ENCODE measurements at places on chromosomes 7 and 10.

- no peak for DNase-seq
Measured at GRCh38 chr7:129503725-129504124, 1.4 kb downstream of the SMKR1 start.

DNA sequence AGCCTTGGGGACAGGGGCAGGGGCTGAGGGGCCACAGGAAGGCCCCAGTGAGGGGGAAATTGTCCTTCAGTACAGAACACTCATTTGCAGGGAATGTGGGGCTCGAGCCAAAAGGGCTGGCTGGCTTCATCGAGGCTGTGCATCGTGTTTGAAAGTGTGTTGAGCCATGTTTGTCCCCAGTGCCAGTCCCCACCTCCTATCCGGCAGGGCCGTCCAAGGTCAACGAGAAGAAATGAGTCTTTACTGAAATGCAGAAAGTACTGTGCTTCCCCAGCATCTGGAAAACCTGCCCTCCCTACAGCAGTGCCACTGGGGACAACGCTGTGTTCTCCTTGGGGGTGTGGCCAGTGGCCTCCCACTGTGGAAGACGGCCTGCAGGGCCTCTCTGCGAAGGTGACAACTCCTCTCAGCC is 214.1 kb downstream of the KLF6 start:
- no peak for DNase-seq

DNA sequence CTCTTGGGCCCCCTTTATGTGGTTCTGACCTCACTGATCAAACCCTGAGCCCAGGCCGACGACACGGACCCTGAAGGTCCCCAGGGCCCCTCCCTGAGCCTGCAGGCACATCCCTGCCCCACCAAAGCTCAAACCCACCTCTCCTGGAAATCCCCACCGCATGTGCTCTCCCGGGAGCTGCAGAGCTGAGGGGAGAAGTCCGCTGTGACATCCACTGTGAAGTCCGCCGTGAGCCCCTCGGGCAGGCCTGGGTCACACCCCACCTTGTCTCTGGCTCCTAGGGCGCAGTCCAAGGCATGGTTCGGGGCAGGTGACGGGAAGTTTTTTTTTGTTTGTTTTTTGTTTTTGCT is 100.2 kb downstream of the MICALL2 start:
- DNase-seq, result no peak

GRCh38 chr10:12351447-12351846 is 2.1 kb downstream of the CAMK1D start:
- peak; percentile 20 for DNase-seq

GRCh38 chr7:24069751-24070150 is 214.2 kb upstream of the NPY start:
- no peak for DNase-seq

GRCh38 chr7:106262221-106262881 is 22.4 kb downstream of the NAMPT start:
- no peak for DNase-seq

GRCh38 chr7:84248843-84249242 is 54.3 kb upstream of the SEMA3A start:
- DNase-seq, result no peak

GRCh38 chr7:94307399-94308048 is 87.2 kb upstream of the COL1A2 start:
- DNase-seq, result no peak

DNA sequence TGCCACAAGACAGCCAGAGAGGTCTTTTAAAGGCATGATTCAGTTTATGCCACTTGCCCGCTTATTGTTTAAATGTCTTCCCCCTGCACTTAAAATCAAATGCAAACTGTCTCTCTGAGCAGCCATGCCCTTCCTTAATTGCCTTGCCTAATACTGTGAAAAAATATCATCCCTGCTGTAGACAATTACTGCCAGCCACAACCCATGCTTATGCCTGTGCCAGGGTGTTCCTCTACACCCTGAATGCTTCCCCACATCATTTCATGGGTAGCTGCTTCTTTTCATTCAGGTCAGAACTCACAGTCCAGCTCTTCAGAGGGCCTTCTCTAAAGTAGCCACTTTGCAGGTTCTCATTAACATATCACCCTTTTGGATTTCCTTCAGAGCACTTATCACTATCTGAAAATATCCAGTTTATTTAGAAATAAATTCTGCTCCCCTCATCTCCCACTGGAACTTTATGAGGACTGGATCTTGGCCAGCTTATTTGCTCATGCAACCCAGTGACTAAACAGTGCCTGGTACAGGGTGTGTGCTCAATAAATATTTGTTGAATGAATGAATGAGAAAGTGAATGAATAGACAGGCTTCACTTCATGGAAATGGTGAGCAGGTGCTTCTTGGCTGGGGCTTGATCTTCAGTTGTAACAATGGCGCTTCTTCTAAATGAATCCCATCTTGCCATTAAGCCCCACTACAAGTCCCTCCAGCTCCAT is 162.4 kb upstream of the MDFIC start:
- DNase-seq, result no peak

DNA sequence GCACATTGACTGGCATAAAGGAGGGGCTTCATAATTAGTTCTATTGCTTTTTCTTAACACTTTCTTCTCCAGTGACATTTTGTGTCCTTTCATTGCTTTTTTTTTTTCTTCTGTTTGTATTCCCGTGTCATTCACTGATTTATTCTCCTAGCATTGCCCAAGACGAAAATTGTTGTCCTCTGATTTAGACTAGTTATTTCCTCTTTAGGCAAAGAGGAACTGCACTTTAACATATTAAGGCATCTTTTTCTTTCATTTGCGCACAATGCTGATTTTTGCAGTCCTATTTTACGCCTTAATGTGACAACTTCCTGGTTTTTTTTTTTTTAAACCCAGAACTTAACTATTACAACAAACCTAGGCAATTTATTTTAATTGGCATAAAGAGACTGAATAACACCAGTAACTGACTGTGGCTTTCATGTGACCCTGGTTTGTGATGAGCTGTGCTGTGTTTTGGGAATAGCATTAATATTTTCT is 39.7 kb downstream of the ARID5B start:
- DNase-seq, result no peak

- no peak for DNase-seq
Measured at GRCh38 chr10:102407425-102408130, 11.0 kb downstream of the PSD start.

- DNase-seq, result no peak
Measured at GRCh38 chr7:130314305-130314704, 21.3 kb downstream of the CPA4 start.

- no peak for DNase-seq
Measured at GRCh38 chr7:37724732-37725131, 41.2 kb downstream of the GPR141 start.

DNA sequence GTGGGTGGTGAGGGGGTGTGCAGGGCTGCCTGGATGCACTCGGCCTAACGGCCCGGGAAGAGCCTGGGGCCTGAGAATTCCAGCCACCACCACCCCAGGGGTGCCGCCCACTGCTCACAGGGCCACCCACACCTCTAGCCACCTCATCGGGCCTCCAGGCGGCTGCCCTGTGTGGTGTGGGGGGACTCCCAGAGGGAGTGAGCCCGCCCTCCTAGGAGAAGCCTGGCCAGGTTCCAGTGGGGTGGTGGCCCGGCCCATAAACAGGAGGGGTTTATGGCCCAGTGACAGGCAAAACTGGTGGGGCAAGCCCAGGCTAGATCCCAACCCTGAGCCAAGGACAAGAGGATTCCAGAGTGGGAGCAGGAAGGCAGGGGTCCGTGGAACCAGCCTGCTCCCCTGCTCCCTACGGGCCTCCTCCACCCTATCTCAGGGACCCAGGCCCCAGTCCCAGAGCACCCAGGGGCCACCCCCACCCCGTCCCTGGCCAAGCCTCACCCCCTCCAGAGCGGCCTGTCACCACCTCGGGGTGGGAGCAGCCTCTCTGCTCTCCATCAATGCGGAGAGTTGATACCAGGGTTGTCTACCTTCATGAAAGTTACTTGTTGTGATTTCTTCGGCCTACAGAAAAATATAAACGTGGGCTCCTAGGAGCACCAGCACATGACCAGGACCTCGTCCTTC is 20.2 kb upstream of the PDGFA start:
- no peak for DNase-seq

DNA sequence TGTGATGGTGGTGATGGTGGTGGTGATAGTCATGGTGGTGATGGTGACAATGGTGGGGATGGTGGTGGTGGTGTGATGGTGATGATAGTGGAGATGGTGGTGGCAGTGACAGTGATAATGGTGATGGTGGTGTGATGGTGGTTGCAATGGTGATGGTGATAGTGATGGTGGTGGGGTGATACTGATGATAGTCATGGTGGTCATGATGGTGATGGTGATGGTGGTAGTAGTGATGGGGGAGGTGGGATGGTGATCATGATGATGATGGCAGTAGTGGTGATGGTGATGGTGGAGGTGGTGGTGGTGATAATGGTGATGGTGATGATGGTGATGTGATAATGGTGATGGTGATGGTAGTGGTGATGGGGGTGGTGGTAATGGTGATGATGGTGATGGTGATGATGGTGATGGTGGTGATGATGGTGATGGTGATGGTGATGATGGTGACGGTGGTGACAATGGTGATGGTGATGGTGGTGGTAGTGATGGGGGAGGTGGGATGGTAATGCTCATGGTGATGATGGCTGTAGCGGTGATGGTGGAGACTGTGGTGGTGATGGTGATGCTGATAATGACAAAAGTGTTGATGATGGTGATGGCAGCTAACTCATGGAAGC is 4.7 kb upstream of the PWWP2B start:
- no peak for DNase-seq

DNA sequence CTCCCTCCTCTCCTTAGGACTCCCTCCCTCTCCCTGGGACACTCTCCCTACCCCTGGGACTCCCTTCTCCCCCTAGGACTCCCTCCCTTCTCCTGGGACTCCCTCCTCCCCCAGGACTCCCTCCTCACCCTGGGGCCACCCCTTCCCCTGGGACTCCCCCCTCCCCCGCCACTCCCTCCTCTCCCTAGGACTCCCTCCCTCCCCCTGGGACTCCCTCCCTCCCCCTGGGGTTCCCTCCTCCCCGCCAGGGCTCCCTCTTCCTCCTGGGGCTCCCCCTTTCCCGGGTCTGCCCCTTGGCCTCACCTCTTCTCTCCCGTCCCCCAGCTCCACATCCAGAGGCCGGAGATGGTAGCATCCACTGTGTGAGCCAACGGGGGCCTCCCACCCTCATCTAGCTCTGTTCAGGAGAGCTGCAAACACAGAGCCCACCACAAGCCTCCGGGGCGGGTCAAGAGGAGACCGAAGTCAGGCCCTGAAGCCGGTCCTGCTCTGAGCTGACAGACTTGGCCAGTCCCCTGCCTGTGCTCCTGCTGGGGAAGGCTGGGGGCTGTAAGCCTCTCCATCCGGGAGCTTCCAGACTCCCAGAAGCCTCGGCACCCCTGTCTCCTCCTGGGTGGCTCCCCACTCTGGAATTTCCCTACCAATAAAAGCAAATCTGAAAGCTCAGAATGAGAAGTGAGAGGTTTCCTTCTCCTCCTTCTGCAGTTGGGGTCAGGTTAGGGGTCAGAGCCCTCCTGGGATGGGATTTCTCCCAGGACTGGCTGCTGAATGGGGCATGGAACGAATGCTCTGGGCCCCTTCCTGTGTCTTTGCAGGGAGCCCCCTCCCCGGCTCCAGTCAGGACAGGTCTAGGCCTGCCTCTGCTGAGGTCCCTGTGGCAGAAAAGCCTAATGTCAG is 1.4 kb upstream of the MUC17 start:
- DNase-seq, result no peak

DNA sequence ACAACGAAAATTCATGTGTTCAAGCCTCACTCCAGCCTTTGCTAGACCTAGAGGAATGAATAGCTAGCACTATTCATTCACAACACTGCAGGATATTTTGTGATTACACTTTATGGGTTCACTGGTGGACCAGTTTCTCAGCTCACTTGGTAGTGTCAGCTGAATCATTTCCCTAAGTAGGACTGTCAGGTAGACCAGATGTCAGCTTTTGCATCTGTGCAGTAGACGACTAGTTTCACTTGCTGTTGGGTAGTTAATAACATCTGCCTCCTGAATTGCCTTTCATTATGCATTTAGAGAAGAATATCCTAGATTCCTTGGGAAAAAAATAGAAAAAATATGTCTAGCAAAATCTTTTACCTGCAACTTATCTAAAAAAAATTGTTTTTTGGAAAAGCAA is 296.4 kb downstream of the ADARB2 start:
- no peak for DNase-seq

DNA sequence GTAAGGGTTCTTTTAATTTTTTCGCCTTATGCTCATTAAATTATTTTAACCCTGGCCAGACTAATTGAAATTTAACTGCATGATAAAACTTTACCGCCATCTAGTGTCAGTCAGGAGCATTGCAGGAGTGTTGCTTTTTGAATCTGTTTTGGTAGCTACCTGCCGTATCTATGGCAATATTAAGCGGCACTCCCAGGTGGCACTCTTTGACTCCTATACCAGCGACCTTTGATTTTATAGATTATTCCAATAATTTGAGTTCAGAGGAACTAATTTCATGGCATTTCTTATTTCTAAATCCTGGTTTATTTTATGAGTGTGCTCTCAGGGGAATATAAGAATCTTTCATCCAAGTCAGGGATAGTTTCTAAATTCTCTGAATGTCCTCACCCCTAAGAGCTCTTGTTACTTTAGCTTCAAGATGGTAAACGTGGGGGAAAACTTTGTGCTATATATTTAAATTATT is 198.9 kb downstream of the REEP3 start:
- peak; percentile 40 for DNase-seq

DNA sequence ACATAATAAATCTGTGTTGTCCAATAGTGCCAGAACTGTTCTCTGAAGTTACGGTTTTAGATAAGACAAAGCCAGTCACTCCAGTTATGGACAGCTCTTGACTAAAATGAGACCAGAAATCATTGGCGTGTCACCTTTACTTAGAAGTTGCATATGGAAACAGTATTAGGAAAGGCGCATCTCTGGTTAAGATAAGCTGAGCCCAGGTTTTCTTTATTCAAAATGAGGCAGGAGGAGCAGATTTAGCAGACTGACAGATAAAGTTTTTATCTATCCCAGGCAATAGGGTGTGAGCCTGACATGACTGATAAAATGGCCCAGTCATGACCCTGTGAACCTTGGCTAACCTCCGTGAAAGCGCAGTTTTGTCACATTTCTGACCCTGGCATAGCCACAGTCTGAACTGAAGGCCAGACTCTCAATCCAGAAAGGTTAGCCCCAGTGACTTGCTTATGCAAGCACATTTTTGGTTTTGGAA is 4.2 kb downstream of the CYP26A1 start:
- no peak for DNase-seq

- no peak for DNase-seq
Measured at GRCh38 chr10:44183667-44184632, 200.9 kb downstream of the CXCL12 start.

GRCh38 chr10:129541200-129541599 is 74.2 kb downstream of the MGMT start:
- DNase-seq, result no peak

GRCh38 chr7:66344166-66344565 is 139.0 kb downstream of the TPST1 start:
- no peak for DNase-seq

GRCh38 chr10:123459371-123460091 is 206.6 kb upstream of the GPR26 start:
- DNase-seq, result no peak

DNA sequence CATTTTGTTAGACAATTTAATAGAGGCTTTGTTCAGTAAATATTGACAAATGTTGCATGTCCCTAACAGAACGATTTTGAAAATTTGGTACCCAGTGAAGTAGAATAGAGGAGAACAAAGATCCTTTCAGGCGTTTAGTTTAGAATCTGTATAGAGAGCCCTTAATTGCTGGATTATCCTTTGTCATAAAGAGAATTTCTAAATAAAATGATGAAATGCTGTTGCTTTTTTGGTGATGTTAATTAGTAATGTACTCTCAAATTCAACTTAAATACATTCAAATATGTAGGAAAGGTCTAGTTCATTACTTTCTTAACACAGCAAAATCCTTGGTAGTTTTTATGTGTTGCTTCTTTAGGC is 1.2 kb downstream of the LUC7L2 start:
- DNase-seq, result no peak

Measured in stimulated activated CD4-positive, alpha-beta T cell treated with anti-CD3 and anti-CD28 coated beads, Interleukin-1b, Interleukin-23, amount 100 ng/mL, for 48 hours (primary cell).